ENCODE measurements at places on chromosomes 12 and 14.

- no peak for DNase-seq
- H3K4me3 ChIP-seq: no peak overlapping the region
- H3K36me3 ChIP-seq: no peaks in the 10 kb centered on the region
- H3K27me3 ChIP-seq: peaks cover 45% of the 10 kb centered on the region
- H3K27ac ChIP-seq: no peak overlapping the region
- no peaks in the 10 kb centered on the region for H3K4me1 ChIP-seq
Observed at GRCh38 chr12:53805791-53806190, 54.0 kb upstream of the CISTR start.

- H3K4me1 ChIP-seq: no peaks in the 10 kb centered on the region
- peaks cover 28% of the 10 kb centered on the region for H3K27me3 ChIP-seq
- no peak for DNase-seq
Observed at GRCh38 chr12:27924350-27925135, 48.0 kb downstream of the PTHLH start.

GRCh38 chr12:20490213-20490612 lies 121.9 kb downstream of the PDE3A start:
- H3K36me3 ChIP-seq: no peaks in the 10 kb centered on the region
- no peak overlapping the region for H3K27ac ChIP-seq
- H3K4me3 ChIP-seq: no peak overlapping the region

- peak overlapping the region; percentile 85 for H3K27ac ChIP-seq
- peaks cover 3% of the 10 kb centered on the region for H3K36me3 ChIP-seq
- peaks cover 57% of the 10 kb centered on the region for H3K4me1 ChIP-seq
- H3K27me3 ChIP-seq: no peaks in the 10 kb centered on the region
Observed at GRCh38 chr12:4117386-4118016, 156.1 kb upstream of the CCND2 start.

GRCh38 chr12:120978296-120979219 lies at the start of gene HNF1A:
HNF1A (plus strand) TSS chr12:120978543; CDS start chr12:120978769, 226 bp downstream.
- H3K4me3 ChIP-seq: no peak within 1 kb of the TSS
- DNase-seq: no peak
- no peaks in the 10 kb centered on the region for H3K36me3 ChIP-seq

DNA sequence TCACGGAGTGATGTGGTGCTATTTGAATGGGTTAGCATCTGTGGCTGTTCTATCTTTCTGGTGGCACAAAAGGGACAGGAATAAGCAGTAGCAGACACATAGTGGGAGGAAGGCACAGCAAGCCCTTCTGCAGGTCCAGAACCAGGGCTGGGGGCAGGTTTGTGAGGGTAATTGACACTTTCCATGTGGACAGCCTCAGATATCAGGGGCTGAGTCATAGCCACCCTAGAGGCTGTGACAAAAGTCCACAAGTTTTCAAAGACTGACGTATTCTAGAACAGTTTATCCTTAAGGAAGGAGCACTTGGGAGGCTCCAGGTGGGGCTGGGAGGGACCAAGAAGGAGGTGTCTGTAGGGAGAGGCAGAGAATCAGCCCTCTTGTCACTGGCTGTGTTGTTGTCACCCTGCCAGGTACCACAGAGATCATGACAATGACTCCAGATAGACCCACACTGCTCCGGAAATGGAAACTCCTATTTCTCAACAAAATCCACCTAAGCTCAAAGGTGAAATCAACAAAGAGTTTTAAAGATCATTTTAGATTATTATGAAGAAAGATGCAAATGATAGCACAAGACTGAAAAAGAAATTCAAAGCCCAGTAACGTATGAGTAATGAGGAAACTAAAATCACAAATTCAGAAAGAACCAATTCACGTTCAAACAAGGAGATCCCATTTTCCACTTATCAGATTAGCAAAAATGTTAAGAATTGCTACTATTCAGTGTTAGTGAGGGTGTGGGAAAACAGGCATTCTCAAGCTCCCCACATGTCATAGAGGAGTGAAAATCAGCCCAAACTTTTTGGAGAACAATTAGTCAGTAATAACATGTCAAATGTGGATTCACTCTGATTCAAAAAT lies 48.3 kb downstream of the NFKBIA start:
- H3K27me3 ChIP-seq: no peaks in the 10 kb centered on the region
- peaks cover 38% of the 10 kb centered on the region for H3K4me1 ChIP-seq
- H3K27ac ChIP-seq: peak overlapping the region; percentile 86
- DNase-seq: peak; percentile 47
- no peaks in the 10 kb centered on the region for H3K36me3 ChIP-seq
- peak overlapping the region; percentile 12 for H3K4me3 ChIP-seq

- peak overlapping the region; percentile 85 for H3K27ac ChIP-seq
- no peaks in the 10 kb centered on the region for H3K27me3 ChIP-seq
- H3K4me3 ChIP-seq: peak overlapping the region; percentile 43
- peak; percentile 53 for DNase-seq
- H3K36me3 ChIP-seq: peaks cover 13% of the 10 kb centered on the region
Observed at GRCh38 chr14:102774391-102775153, 2.7 kb upstream of the TRAF3 start.

GRCh38 chr12:14910090-14910915 lies 24.6 kb upstream of the MGP start:
- H3K4me3 ChIP-seq: peak overlapping the region; percentile 15
- peak overlapping the region; percentile 86 for H3K27ac ChIP-seq
- H3K4me1 ChIP-seq: peaks cover 41% of the 10 kb centered on the region
- H3K27me3 ChIP-seq: no peaks in the 10 kb centered on the region

- no peak overlapping the region for H3K27ac ChIP-seq
- peaks cover 3% of the 10 kb centered on the region for H3K4me1 ChIP-seq
- H3K27me3 ChIP-seq: peaks cover 10% of the 10 kb centered on the region
- no peak overlapping the region for H3K4me3 ChIP-seq
- no peak for DNase-seq
- H3K36me3 ChIP-seq: no peaks in the 10 kb centered on the region
Observed at GRCh38 chr12:12943586-12944260, 8.2 kb downstream of the GPRC5D start.

GRCh38 chr12:21828779-21829178 lies 54.3 kb upstream of the KCNJ8 start:
- no peak overlapping the region for H3K4me3 ChIP-seq
- H3K36me3 ChIP-seq: no peaks in the 10 kb centered on the region
- H3K27me3 ChIP-seq: peaks cover 5% of the 10 kb centered on the region
- DNase-seq: no peak

GRCh38 chr14:95038521-95039250 lies 118.6 kb downstream of the DICER1 start:
- H3K4me1 ChIP-seq: no peaks in the 10 kb centered on the region
- H3K4me3 ChIP-seq: no peak overlapping the region
- H3K27me3 ChIP-seq: peaks cover 6% of the 10 kb centered on the region
- no peak overlapping the region for H3K27ac ChIP-seq

DNA sequence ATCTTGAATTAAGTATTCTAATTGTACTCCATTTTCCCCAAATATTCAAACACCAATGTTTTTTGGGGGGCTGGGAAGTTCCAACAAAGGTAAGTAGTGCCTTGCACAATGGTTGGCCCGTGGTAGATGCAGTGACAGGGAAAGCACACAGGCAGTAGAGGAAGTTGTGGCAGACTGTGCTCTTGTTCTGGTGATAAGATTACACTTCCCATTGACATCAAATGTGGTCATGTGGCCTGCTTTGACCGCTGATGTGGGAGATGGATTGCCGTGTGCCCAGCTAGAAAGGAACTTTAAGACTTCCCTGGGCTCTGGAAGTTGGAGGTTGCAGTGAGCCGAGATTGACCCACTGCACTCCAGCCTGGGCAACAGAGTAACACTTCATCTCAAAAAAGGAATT lies 223.8 kb downstream of the VRK1 start:
- no peak overlapping the region for H3K27ac ChIP-seq
- H3K36me3 ChIP-seq: peaks cover 4% of the 10 kb centered on the region
- H3K4me1 ChIP-seq: peaks cover 8% of the 10 kb centered on the region
- DNase-seq: no peak

DNA sequence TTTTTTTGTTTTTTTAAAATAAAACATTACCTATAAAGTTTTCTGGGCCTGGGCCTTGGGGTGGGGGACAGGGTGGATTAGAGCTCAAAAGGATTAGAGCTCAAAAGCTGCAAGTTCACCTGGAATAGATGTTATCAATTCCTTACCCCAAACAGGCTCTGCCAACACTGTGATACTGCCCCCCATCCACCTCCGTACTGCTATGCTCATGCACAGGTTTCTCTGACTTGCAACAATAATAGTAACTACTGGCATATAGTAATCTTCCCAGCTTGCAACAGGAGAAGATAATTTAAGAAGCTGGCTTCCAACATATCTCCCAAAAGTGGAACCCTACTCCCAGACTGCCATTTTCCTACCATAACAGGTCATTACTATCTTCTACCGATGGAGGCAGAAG lies 51.3 kb upstream of the SLCO1C1 start:
- H3K27ac ChIP-seq: no peak overlapping the region
- H3K36me3 ChIP-seq: no peaks in the 10 kb centered on the region
- H3K4me1 ChIP-seq: no peaks in the 10 kb centered on the region

DNA sequence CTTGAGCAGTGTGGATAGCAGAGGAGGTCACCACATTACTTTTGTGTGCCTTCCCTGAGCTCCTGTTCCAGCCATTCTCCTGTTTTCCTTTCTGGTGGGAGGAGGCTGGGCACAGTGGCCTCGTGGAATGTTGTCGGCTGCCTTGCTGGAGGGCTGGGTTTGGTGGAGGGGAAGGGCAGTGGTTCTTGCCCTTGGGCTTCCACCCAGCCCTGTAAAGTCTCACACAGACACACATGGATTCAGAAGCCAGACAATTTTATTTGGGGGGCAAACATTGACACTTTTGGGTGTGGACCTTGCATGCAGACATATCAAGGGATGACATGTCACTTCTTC lies 866 bp downstream of the NPFF start:
- H3K36me3 ChIP-seq: peaks cover 6% of the 10 kb centered on the region
- no peak overlapping the region for H3K4me3 ChIP-seq
- H3K27me3 ChIP-seq: no peaks in the 10 kb centered on the region
- peaks cover 16% of the 10 kb centered on the region for H3K4me1 ChIP-seq
- DNase-seq: no peak

GRCh38 chr12:5977556-5977955 lies 32.5 kb upstream of the ANO2 start:
- H3K4me3 ChIP-seq: no peak overlapping the region
- H3K36me3 ChIP-seq: no peaks in the 10 kb centered on the region
- H3K27me3 ChIP-seq: peaks cover 9% of the 10 kb centered on the region
- no peak overlapping the region for H3K27ac ChIP-seq

- H3K4me1 ChIP-seq: peaks cover 81% of the 10 kb centered on the region
- peaks cover 24% of the 10 kb centered on the region for H3K36me3 ChIP-seq
- H3K4me3 ChIP-seq: no peak overlapping the region
- DNase-seq: no peak
- no peak overlapping the region for H3K27ac ChIP-seq
Observed at GRCh38 chr12:122102331-122102730, 23.8 kb downstream of the MLXIP start.

GRCh38 chr12:58425481-58426392 lies 484.4 kb downstream of the ATP23 start:
- no peak overlapping the region for H3K4me3 ChIP-seq
- no peak for DNase-seq
- H3K4me1 ChIP-seq: peaks cover 16% of the 10 kb centered on the region
- no peaks in the 10 kb centered on the region for H3K36me3 ChIP-seq
- peak overlapping the region; percentile 38 for H3K27ac ChIP-seq
